Caco-2 (cell line): ENCODE measurements at places on chromosomes 7 and 10. TPM values are rescaled to one million over a fixed set of nuclear protein-coding genes. Genes with fewer than 3 reads are reported as not detected.

The COL13A1 gene
- total RNA-seq, result not detected in 2 replicates

GRCh38 chr10:101575580-101576210 lies 12.4 kb downstream of the POLL start:
- DNase-seq, result no peak

The AGR3 gene
- total RNA-seq, result 1.2 and 3.1 TPM in 2 replicates

The PLXNA4 gene
- total RNA-seq, result 0.43 and 0.58 TPM in 2 replicates

DNA sequence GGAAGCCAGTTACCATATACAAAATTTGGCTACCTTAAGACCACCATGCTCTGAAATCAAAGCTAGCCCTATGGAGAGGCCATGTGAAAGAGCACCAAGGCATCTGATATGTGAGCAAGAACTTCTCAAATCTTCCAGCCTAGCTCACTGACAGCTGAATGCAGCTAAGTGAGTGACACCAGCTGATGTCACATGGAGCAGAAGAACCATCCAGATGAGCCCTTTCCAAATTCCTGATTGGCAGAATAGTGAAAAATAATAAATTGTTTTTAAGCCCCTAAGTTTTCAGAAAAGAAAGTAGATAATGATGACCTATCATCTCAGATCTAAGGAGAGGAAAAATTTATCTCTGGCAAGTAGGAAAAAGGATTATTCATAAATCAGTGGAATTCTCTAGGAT lies 85.6 kb downstream of the CRTAC1 start:
- no peak for DNase-seq

DNA sequence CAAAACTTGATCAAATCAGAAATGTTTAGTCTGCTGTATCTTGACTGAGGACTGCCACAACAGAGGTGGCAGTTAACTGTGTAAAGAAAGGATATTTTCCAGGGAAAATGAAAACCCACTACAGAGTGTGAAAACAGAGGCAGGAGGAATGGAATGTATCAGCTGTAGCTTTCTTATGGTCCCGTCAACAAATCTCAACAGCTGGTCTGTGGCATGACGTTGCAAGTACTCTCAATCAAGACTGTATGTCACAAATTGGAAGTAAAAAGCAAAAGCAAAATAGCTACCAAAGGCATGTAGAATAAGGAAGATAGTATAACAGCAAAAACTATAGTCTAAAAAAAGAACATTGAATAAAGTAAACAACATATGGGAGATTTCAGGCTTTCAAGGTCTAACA lies 123.5 kb downstream of the KMT2C start:
- no peak for DNase-seq

The SLC25A28 gene
- total RNA-seq, result 33.8 and 36.7 TPM in 2 replicates

DNA sequence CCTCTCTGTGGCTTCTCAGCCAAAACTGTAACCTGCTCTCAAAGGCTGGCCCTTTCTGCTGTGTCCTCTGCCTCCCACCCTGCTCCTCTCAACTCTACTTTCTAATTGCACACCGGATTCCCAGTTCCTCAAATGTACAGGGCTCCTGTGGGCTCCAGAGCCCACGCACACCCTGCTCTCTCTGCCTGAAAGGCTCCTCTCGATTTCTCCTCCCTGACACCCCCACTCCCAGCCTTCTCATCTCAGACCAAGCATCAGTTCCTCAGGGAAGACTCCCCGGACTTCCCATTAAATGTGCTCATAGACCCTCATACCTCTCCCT lies 111.7 kb upstream of the STEAP1B start:
- no peak for DNase-seq

GRCh38 chr10:14191407-14191806 lies 139.3 kb downstream of the FRMD4A start:
- no peak for DNase-seq

The FAM24B gene
- 17.7 and 19.0 TPM in 2 replicates for total RNA-seq

The POU6F2 gene
- 3.1 and 3.9 TPM in 2 replicates for total RNA-seq

The NME8 gene
- not detected in 2 replicates for total RNA-seq

The UNCX gene
- not detected in 2 replicates for total RNA-seq

GRCh38 chr10:50540069-50540825 lies 83.5 kb downstream of the SGMS1 start:
- no peak for DNase-seq

The INMT gene
- total RNA-seq, result 2.2 and 3.3 TPM in 2 replicates

The TMEM176A gene
- 38.7 and 49.6 TPM in 2 replicates for total RNA-seq

- no peak for DNase-seq
These were observed 418.5 kb upstream of the MGMT start for GRCh38 chr10:129048513-129048912.

The CDC123 gene
- total RNA-seq, result 190 and 199 TPM in 2 replicates

The PHKG1 gene
- 1.1 and 1.6 TPM in 2 replicates for total RNA-seq

DNA sequence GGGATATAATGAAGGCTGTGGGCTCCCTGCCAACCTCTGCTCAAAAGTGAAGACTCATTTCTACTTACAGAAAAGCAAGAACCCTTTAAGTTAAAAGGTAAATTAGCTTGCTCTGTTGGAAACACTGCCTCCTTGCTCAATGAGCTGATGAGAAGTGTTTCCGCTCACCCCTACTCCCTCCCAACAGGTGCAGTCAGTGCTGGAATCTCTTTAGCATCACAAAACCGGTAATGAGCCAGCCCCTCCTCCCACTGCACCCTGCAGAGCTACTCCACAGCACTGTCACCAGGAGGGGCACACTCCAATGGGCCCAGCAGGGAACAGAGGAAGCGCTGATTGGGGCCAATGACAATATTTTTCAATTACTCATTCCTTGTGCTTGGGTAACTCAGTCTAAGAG lies 262.5 kb downstream of the TCERG1L start:
- no peak for DNase-seq

DNA sequence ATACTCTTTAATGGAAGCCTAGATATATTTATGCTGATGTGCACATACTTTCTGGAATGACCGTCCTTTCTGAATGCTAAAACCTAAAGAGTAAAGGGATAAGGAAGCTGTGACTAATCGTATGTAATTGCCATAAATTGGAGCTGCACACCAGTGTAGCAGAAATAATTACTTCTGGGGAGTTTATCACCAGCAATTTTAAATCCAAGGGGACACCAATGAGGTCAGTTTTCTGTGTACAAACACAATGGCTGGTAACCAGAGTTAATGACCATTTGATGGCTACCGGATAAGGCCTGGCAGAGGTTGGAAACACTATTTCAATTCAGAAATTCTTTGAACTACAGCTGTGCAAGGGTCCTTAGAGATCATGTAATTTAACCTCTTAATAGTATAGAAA lies 670.1 kb downstream of the REEP3 start:
- no peak for DNase-seq

DNA sequence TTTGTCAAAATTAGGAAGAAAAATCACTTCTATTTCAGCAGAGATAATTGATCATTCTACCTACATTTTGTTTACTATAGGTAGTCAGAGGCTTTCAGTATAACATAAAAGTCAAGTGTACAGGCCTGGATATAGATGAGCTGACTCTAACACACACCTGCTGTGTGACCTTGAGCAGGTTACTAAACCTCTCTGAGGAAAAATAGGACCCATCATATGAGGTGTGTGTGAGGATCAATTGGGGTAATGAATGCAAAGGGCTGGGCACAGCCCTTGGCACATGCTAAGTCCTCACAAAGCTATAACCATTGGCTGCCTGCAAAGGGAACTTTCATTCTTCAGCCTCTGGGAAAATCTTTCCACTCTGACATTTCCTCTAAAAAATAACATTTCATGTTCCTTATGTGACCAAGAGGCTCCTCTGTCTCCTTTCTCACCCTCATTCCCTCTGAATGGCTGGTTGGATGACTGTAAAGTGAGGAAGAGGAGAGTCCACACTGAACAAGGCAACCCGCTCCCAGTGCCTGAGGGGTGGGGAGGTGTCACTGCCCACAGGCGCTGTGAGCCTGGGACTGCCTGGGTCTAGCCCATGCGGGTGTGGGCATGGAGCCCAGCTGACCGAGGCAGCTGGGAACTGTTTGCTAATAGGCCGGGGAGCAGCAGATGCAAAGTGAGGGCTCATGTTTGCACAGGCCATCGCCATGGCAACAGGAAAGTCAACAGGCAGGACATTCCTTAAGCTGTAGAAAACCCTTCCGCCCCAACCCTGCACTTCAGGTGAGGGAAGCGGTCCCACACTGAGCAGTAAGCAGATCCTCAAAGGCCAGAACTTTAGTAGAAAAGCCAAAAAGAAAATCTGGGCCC lies 36.8 kb downstream of the MYOF start:
- DNase-seq, result peak; percentile 98

GRCh38 chr7:71925663-71926062 lies 486.5 kb downstream of the CALN1 start:
- no peak for DNase-seq

DNA sequence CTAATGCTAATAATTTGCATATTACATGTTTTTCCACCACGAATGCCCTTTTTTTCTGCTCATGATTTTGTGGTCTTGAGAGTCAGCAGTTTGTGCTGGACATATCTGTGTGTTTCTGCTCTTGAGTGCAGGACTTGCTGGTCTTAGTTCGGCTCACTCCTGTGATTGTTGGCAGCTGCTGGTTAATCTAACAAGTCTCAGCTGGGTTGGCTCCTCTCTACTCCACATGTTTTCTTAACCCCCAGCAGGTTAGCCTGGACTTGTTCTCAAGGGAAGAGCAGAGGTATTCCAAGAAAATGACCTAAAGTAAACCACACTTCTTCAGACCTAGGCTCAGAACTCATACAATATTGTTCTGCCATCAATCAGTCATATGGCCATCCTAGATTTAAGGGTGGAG lies 1238.9 kb downstream of the XPNPEP1 start:
- no peak for DNase-seq

The CUZD1 gene
- 2.1 and 2.2 TPM in 2 replicates for total RNA-seq

DNA sequence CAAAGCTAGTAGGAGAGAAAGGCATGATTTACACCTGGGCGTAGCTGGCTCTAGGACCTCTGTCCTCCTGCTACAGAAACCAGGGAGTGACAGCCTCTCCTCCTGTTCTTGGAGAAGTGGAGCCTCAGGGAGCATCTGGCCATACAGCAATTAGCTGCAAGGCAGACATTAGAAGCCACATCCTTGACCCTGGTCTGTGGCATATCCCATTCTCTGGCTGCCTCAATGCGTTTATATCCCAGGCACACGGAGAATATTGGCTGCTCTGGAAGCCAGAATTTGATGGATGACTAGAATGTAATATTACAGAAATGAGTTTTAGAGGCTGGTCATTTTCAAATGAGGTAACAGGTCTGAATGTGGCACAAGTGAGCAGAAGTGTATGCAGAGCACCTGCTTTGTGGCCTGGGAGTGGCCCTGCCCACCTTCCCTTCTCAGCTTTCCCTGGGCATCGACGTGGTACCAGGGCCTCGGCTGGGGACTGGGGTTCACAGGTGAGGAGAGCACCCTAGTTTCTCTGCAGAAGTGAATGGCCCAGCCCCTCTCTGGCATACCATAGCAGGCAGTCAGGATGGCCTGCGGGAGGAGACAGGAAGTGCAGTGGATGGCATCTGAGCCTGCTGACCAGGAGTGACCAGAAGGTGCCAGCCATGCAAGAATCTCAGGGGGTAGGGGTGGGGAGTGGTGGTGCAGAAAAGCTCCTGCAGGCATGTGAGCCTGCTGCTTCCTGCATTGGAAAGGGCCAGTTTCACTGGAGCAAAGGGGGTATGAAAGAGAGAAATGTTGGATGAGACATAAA lies 367.2 kb upstream of the ZNF32 start:
- no peak for DNase-seq

GRCh38 chr7:36852017-36852416 lies 127.7 kb upstream of the AOAH start:
- no peak for DNase-seq

The TFPI2 gene
- not detected in 2 replicates for total RNA-seq

DNA sequence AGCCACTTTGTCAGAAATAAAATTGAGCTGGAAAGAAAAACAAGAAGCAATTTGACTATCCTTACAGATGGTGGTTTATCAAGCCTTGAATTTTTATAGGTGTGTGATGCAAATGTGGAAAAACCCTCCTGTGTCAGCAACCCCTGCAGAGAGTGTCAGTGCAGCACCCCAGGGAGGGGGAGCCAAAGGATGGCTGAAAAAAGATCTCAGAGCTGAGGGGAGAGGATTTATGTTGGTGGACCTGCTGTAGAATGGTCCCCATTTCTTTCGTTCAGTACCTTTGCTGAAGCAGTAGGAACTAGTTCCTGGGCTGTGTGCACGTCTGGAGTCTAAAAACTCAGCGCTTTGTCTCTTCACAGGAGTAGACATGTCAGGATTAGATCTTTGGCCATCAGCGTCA lies 239.0 kb downstream of the PHTF2 start:
- no peak for DNase-seq

- no peak for DNase-seq
These were observed 25.8 kb upstream of the SFMBT2 start for GRCh38 chr10:7436490-7437100.
